Muscle of leg (tissue), 16 donors: ENCODE measurements at places on chromosomes 12 and 14.
A peak's percentile ranks its signal among the peaks of the same experiment; 100 is the strongest.

DNA sequence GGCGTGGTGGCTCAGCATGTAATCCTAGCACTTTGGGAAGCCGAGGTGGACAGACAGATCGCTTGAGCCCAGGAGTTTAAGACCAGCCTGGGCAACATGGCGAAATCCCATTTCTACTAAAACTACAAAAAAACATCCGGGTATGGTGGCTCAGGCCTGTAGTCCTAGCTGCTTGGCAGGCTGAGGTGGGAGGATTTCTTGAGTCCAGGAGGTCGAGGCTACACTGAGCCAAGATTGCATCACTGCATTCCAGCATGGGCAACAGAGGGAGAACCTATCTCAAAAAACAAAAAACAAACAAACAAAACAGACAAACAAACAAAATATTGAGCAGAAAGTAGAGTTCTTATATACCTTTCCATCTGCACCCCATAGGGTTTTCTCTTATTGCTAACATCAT is 9.0 kb upstream of the SLC25A21 start:
- DNase-seq = no peak
- no peak overlapping the region for H3K4me3 ChIP-seq

DNA sequence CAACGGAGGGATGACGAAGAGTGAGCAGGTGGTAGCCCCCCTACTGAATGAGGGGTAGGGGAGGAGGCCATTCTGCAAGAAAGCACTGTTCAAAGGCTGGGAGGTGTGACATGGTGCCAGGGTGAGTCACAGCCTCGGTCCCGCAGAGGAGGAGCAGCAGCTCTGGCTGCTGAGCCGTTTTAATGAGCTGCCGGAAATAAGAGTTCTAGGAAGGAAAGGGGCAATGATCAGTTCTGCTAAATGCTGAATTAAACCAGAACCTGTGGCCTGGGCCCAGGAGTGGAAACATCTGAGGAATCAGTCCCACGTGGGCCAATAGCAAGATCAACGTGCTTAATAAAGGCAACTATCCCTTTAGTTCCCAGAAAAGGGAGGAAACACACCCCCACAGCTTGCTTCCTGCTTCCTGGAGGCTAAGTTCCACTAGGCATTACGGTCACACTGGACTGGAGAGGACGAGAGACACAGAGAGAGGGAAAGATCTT is 3.6 kb downstream of the ABCD4 start:
- peak; percentile 67 for DNase-seq
- peaks cover 56% of the 10 kb centered on the region for H3K36me3 ChIP-seq
- no peaks in the 10 kb centered on the region for H3K27me3 ChIP-seq
- H3K4me3 ChIP-seq = no peak overlapping the region

- no peak overlapping the region for H3K27ac ChIP-seq
- H3K4me1 ChIP-seq = no peaks in the 10 kb centered on the region
- no peak for DNase-seq
- H3K36me3 ChIP-seq = no peaks in the 10 kb centered on the region
- no peaks in the 10 kb centered on the region for H3K27me3 ChIP-seq
- no peak overlapping the region for H3K4me3 ChIP-seq
These were observed 10.8 kb downstream of the BMAL2 start for GRCh38 chr12:27343255-27344000.

- no peak for DNase-seq
- H3K36me3 ChIP-seq = no peaks in the 10 kb centered on the region
- no peaks in the 10 kb centered on the region for H3K27me3 ChIP-seq
- H3K4me1 ChIP-seq = no peaks in the 10 kb centered on the region
- H3K27ac ChIP-seq = no peak overlapping the region
These were observed 5.8 kb upstream of the SPRYD4 start for GRCh38 chr12:56462565-56462964.

GRCh38 chr12:112973011-112973735 is 5.1 kb upstream of the OAS2 start:
- H3K27ac ChIP-seq = no peak overlapping the region
- no peaks in the 10 kb centered on the region for H3K27me3 ChIP-seq
- no peak for DNase-seq
- peaks cover 27% of the 10 kb centered on the region for H3K36me3 ChIP-seq

- no peak for DNase-seq
- no peak overlapping the region for H3K4me3 ChIP-seq
- no peaks in the 10 kb centered on the region for H3K27me3 ChIP-seq
- H3K4me1 ChIP-seq = no peaks in the 10 kb centered on the region
- no peak overlapping the region for H3K27ac ChIP-seq
- H3K36me3 ChIP-seq = peaks cover 11% of the 10 kb centered on the region
These were observed 77.7 kb downstream of the FLRT2 start for GRCh38 chr14:85607651-85608081.
